Stimulated activated CD8-positive, alpha-beta memory T cell treated with anti-CD3 and anti-CD28 coated beads, Interleukin-4, amount 100 ng/mL, for 48 hours (primary cell): ENCODE measurements at places on chromosomes 3 and 15.

GRCh38 chr3:27590437-27591298, 106.5 kb upstream of the SLC4A7 start:
- DNase-seq: no peak

DNA sequence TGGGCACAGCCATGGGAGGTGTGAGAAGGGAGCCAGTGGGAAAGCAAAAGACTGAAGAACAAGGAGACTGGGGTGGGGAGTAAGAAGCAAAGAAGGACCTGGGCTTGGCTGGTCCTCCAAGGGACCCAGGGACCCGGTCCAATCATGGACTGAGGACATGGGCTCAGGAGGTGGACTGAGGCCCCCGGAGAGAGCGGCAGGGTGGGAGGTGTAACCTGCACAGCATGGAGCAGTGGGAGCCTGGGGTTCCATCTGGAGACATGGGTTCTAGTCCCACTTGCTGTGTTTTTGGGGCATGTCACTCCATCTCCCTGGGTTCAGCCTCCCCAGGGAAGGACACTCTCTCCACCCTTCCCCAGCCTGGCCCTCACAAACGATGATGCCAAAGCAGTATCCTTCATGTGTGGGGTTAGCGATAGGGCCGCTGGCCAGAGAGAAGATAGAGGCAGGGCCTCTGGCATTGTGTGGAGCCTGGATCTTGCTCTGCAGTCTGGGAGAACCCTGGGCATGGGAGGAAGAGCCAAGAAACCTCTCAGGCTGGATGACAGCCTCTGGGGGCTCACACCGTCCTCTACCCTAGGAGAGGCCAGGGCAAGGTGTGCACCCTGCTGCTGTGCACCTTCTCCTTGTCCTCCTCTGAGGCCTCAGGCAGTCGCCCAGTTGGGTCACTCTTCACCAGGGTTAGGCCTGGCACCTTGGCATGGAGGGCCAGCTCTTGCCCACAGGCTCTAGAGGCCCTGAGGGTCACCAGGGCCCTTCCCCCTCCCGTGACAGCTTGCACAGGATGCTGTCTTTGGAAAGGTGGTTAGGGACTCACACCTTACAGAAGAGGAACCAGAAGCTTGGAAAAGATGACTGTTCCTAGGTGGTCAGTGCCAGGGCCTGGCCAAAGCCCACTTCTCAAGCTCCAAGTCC, 26.0 kb downstream of the FBXW12 start:
- no peak for DNase-seq

DNA sequence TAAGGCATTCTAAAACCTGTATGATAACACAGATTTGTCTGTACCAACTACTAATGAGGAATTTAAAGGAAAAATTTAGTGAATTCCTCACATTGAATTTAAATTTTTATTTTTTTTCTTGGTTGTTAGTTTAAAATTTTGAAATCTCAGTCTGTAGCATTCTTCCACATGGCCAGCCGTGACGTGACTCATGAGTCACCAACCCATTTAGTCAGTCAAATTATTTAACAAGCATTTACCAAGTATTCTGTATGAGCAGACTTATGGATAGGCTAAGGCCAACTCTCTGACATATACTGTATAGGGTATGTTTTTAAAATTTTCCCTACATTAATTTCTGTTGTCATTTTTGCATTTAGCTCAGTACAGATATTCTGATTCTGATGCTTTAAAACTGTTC, 112.9 kb downstream of the CNTN4 start:
- DNase-seq: no peak

GRCh38 chr3:16240229-16241023, 24.3 kb downstream of the DPH3 start:
- no peak for DNase-seq

DNA sequence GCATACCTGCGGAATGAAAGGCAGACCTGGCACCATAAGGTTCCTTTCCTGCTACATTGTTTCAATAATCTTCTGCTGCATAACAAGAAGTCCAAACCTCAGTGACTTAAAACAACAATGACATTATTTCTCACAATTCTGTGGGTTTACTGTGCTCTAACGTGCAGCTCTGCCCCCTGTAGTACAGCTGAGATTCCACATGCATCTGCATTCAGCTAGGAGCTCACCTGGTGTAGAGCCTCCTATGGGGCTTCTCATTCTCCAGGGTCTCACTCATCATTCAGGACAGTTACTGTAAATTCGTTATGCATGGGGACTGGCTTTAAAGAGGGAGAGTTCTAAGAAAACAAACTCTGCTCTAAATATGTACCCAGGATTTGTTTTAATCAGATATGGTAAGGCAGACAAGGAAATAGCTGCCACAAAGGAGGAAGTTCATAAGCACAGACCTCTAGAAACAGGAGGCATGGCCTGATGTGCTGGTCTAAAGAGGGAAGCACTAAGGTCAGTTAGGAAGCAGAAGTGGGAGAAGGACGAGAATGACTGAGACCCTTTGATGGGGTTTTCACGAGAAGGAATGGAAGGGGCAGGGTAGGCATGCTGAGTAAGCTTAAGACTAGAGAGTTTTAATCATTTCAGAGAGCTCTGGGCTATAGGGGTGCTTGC, 347.0 kb downstream of the NEK10 start:
- no peak for DNase-seq

DNA sequence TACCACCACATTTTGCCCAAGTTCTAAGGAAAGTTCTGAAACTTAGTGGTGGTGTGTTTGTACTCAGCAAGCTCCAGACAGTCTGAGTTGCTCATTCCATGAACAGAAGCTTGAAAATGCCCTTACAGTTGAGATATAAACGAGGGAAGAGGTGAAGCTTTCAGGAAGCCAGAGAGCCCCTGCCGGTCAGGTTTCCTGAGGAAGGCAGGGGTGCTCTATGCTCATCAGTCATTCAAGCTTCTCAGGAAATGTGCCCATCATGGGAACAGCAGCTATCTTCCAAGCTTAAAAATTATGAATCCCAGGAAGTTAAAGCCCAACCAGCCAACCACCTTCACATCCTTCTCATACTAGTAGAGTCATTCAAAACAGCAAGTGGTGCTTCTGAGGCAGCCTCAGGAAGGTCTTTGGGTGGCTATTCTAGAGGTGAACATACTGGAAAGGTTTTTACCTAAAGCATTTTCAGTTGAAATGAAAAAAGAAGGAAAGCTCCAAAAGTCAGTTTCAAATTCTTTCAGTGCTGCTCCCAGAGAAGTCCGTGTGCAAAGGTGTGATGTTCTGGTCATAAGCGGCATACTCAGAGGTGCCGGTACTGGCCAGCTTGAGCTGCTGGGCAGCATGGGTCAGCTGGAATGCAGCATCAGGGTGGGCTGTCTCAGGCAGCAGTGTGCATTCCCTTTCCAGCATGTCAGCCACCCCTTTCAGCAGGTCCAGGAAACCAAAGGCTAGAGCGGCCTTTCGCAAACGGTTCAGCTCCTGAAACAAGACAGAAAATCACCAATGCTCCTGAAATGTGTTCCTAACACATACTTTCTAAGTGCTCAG, 31.8 kb downstream of the INTS14 start:
- no peak for DNase-seq

DNA sequence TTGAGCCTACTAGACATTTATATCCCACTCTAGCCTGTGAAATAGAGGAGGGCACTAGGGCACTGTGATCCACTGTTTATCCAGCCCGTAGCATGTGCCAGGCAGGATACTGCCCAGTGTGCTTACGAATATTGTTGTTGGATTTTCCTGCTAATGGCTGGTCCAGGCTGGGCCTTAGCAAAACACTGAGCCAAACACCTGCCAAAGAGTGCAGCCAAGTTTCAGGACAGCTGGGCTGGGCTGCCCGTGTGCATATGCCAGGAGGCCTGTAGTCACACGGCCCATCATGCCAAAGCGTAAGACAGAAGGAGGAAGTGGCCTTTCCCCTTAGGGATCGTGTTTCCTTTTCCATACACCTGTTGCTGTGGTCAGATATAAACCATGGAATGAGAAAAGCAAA, 54.5 kb upstream of the ABHD10 start:
- DNase-seq: no peak

GRCh38 chr15:72375501-72375845, 341 bp downstream of the HEXA start:
- DNase-seq: no peak

GRCh38 chr15:69417581-69417980, 3.4 kb downstream of the KIF23 start:
- DNase-seq: no peak

GRCh38 chr3:135084405-135084804, 289.3 kb downstream of the EPHB1 start:
- DNase-seq: no peak

DNA sequence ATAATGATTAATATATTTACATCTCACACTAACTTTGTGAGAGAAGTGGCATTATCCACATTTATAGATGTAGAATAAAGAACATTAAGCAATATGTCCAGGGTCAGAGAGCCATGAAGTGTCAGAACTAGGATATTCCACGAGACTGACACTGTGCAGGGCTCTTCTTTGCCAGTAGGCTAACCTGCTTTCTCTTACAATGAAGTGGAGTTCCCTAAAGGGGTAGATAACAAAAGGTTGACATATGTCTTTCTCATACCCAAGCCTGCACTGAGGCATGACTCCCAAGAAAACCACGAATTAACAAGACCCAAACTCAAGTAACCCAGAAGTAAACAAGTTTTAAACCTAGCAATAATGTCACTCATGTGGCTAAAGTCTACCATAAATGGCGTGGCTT, 191.5 kb upstream of the SLC2A2 start:
- DNase-seq: no peak

GRCh38 chr3:148079370-148079769, 618.3 kb upstream of the AGTR1 start:
- DNase-seq: no peak

DNA sequence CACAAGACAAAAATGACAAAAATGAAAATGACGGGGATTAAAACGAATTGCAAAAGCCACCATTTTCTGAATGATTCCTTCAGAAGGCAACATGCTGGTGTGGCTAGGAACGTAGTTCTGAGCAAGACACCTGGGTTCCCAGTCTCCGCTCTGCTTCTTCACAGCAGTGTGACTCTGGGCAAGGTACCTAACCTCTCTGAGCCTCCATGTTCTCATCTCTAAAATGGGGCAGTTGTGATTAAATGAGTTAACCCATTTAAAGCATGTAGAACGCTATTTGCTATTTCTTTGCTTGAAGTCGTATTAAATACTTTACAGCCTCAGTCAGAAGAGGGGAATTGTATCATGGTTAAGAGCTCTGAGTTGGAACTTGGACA, 23.6 kb downstream of the BHLHE40 start:
- no peak for DNase-seq

- no peak for DNase-seq
These were observed 50.9 kb downstream of the CEP63 start for GRCh38 chr3:134536781-134537180.

- no peak for DNase-seq
These were observed 156.1 kb downstream of the ALDH1A2 start for GRCh38 chr15:57909388-57909787.

DNA sequence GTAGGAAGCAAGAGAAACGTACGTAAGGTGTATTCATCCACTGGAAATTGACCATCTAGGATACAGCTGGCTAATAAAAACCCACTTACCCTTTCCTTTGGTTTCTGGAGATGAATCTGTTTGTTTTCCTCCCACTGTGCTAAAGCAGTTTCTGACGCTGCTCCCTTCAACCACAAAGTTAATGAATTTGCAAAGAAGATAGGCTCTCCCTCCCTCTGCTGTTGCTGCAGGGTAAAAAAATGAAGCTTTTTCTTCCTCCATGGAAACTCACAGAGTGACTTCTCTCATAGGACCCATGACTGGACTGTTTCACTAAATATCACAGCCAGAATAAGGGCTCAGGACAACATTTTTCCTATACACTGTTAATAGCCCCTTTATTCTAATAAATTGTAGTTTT, 172.1 kb upstream of the LRRN1 start:
- DNase-seq: no peak

- no peak for DNase-seq
These were observed 101.1 kb downstream of the GREM1 start for GRCh38 chr15:32818758-32819447.

DNA sequence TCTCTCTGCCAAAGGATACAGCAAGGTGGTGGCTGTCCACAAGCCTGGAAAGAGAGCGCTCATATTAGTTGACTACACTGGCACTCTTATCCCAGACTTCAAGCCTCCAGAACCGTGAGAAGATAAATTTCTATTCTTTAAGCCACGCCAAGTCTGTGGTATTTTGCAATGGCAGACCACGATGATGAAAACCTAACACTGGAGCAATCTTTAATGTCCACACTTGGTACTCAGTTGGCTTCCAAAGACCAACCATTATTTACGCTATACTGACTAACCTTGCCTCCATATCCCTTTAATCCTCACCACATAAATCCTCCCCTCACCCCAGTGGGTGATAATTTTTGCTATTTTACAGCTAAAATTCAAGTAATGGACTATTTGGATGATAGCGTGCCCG, 16.9 kb upstream of the LACTB start:
- DNase-seq: no peak

GRCh38 chr15:54810496-54810895, 386.2 kb downstream of the RSL24D1 start:
- no peak for DNase-seq

- DNase-seq: no peak
These were observed 64.8 kb downstream of the MAP2K5 start for GRCh38 chr15:67607329-67607728.

DNA sequence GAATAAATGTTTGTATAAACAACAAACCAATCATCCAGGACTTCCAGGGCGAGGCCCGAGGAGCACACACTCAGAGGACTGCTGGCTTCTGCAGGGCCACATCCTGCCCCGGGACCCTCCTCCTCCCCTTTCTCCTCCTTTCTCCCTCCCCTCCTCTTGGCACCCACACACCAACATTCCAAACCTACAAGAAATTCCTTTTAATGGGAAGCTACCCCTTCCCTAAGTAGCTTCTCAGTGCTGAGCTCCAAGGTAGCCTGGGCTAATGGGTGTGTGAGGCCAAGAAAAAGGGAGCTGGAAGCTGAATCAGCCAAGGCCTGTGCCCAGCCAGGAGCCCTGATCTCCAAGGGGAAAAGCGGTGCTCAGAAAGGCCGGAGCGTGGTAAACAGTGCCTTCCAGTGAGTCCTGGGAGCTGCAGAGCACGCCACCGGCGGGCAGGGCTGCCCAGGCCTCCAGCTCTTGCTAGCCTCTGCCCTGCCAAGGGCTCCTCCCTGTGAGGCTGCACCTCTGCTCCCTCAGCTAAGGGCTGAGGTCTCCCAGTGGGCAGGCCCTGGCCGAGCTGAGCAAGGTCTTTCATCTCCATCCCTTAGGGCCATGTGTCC, 3.9 kb downstream of the ITIH3 start:
- DNase-seq: no peak

- no peak for DNase-seq
These were observed 7.2 kb downstream of the FSD2 start for GRCh38 chr15:82798531-82799166.

GRCh38 chr3:16893618-16894200, 9.0 kb downstream of the PLCL2 start:
- no peak for DNase-seq
